ENCODE measurements at places on chromosomes 3 and 15. TPM values are rescaled to one million over a fixed set of nuclear protein-coding genes. Genes with fewer than 3 reads are reported as not detected.

SACM1L gene
- 22.5 TPM for total RNA-seq

SPTSSB gene
- total RNA-seq = not detected

KY gene
- not detected for total RNA-seq

DUOXA2 gene
- total RNA-seq = not detected

CCR2 gene
- total RNA-seq = not detected

THSD4 gene
- 7.8 TPM for total RNA-seq

WNT5A gene
- 3.7 TPM for total RNA-seq

LYZL4 gene
- not detected for total RNA-seq

PLAAT1 gene
- 0.44 TPM for total RNA-seq

ERICH6 gene
- total RNA-seq = not detected

TIGIT gene
- total RNA-seq = not detected

CPLX3 gene
- total RNA-seq = not detected

KBTBD13 gene
- not detected for total RNA-seq

LMOD3 gene
- 0.06 TPM for total RNA-seq

MUC4 gene
- not detected for total RNA-seq

UCN2 gene
- not detected for total RNA-seq
